ENCODE measurements at places on chromosomes 6 and 20. TPM values are rescaled to one million over a fixed set of nuclear protein-coding genes. Genes with fewer than 3 reads are reported as not detected.
A peak's percentile ranks its signal among the peaks of the same experiment; 100 is the strongest.

- no peak for DNase-seq
These were observed 30.7 kb downstream of the CDH22 start for GRCh38 chr20:46277602-46278001.

GRCh38 chr6:157644043-157644810, 178.8 kb upstream of the SNX9 start:
- peak; percentile 38 for DNase-seq

- DNase-seq, result peak; percentile 32
These were observed 19.5 kb upstream of the FAM8A1 start for GRCh38 chr6:17580518-17581048.

GRCh38 chr6:107991772-107992550, 34.0 kb upstream of the SEC63 start:
- no peak for DNase-seq

GRCh38 chr6:169809386-169809785, 58.0 kb downstream of the ERMARD start:
- no peak for DNase-seq

GRCh38 chr6:125528621-125529041, 220.8 kb upstream of the HEY2 start:
- DNase-seq, result no peak

DNA sequence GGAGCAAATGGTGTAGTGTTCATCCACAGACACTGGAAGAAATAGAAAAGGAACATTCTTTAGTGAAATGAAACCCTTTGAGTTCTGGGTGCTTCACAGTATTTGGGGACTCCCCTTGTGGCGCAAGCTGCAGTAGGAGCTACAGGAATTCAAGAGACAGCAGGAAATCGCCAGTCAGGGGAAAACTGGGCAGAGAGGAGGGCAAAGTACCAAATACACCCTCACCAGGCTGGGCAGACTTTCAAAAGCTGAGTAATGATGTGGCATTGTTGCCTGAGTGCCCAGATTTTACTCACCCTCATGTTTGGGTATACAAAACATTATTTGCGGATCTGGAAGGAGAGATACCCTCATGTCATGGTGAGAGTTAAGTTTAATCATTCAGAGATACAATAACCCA, 97.9 kb downstream of the SOD2 start:
- DNase-seq, result peak; percentile 87

DNA sequence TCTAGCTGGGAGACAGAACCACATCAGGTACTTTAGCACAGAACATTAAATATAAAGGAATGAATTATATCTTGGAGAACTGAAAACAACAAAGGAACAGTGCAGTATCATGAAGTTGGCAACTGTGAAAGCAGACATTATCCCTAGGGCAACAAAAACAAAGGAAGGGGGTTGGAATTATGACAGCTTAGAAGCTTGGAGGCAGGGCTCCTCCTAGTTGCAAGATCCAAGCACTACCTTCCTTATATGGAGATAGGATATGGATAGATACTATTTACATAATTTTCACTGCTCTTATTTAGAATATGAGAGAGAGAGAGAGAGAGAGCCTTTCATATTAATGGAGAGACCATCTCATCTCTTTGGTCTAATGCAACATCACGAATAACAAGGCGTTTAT, 27.0 kb downstream of the TMEM14A start:
- no peak for DNase-seq

GRCh38 chr6:167829513-167829912, 2.8 kb downstream of the AFDN start:
- no peak for DNase-seq

- no peak for DNase-seq
These were observed 8.7 kb upstream of the MEP1A start for GRCh38 chr6:46784535-46784934.

DNA sequence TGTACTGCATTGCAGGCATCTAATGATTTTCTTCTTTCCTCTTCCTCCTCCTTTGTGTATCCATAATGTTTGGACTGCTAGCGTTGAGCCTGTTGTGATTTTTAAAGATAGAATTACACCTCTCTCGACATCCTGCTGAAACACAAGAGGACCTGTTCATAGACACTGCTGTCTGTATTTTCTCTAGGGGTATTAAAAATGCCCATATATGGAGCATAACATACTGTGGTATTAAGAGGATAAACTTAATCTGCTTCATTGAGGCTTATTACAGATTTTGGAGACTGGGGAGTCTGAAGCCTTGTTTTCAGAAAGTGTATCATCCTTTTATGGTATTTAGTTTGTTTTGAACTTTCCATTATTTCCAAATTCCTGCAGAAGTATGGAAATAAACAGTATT, 414.3 kb downstream of the CDKAL1 start:
- DNase-seq, result no peak

- no peak for DNase-seq
These were observed 131.9 kb downstream of the TRMT11 start for GRCh38 chr6:126118058-126118755.

GRCh38 chr6:63537201-63537958, 34.9 kb upstream of the LOC128125822 start:
- DNase-seq, result no peak

DNA sequence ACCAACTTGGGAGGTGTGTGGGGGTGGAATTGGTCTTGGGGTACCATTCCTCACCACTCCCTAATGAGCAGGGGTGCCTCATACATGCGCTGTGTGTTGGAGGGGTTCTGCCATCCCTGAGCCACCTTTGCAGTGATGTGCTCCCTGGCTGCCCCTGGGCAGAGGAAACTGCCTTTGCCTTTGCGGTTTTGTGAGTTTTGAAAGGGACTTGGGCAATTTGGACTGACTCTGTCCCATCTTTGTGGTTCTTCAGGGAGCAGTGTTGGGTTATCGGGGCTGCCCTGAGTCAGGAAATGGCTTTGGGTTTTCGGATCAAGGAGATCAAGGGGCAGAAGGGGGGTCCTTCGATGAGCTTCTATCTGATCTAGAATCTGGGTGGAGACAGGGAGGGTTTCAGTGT, 3.9 kb upstream of the PHACTR3 start:
- DNase-seq, result no peak

DNA sequence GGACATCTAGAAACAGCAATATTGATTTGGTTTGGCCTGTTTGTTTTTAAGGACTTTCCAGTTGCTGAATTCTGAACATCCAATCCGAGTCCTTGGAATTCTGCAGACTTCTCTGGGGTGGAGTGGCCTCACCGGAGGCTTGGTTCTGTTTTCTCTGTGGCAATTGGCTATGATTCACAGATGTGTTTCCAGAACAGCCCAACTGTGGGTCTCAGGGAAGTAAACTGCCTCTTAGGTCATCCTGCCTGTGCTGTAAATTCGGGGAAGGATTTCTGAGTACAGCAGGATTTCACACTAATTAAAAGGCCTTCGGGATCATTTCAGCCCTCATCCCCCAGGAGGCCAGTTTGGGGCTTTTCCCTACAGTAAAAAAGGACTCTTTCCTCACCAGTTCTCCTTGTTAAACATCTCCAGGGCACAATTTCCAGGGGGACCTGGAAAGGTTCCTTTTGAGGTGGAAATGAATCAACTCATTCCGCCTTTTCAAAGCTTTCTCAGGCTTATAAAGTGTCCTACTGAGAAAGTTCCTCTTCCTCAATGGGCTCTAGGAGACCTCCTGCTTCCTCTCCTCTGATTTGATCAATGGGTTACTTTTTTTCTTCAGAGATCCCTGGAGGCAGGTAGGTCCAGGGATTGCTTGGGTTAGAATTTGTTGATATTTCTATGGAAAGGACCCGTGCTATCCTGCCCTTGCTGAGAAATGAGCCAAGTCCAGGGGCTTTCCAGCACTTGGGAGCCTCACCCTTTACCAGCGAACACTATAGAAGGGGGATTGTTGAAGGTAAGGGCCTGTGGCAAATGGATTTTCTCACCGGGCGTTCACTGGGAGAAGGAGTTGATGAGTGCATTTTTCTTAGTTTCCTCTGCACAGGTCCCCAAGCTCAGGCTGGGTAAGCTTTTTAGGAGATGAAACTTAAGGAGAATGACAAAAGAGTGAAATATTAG, 114.6 kb downstream of the CLIC5 start:
- no peak for DNase-seq

- DNase-seq, result no peak
These were observed 2.4 kb downstream of the CST9 start for GRCh38 chr20:23603321-23603720.

- no peak for DNase-seq
These were observed 34.5 kb upstream of the FAM184A start for GRCh38 chr6:119112812-119113530.

RPS6KA2 gene
- 14.1 TPM for total RNA-seq

BMP6 gene
- 0.74 TPM for total RNA-seq

KHDC1L gene
- not detected for total RNA-seq

Data from MG63 (cell line).